Hypothalamus (tissue), 51 donors: ENCODE measurements at places on chromosomes 12 and 14.

GRCh38 chr12:79973801-79974200 lies 38.9 kb upstream of the PPP1R12A start:
- no peak for DNase-seq

GRCh38 chr12:107622001-107622400 lies 63.6 kb upstream of the PWP1 start:
- no peak for DNase-seq

GRCh38 chr14:93114713-93115068 lies 1.0 kb downstream of the ITPK1 start:
- DNase-seq = no peak

GRCh38 chr14:101706509-101707067 lies 54.9 kb upstream of the PPP2R5C start:
- no peak for DNase-seq

DNA sequence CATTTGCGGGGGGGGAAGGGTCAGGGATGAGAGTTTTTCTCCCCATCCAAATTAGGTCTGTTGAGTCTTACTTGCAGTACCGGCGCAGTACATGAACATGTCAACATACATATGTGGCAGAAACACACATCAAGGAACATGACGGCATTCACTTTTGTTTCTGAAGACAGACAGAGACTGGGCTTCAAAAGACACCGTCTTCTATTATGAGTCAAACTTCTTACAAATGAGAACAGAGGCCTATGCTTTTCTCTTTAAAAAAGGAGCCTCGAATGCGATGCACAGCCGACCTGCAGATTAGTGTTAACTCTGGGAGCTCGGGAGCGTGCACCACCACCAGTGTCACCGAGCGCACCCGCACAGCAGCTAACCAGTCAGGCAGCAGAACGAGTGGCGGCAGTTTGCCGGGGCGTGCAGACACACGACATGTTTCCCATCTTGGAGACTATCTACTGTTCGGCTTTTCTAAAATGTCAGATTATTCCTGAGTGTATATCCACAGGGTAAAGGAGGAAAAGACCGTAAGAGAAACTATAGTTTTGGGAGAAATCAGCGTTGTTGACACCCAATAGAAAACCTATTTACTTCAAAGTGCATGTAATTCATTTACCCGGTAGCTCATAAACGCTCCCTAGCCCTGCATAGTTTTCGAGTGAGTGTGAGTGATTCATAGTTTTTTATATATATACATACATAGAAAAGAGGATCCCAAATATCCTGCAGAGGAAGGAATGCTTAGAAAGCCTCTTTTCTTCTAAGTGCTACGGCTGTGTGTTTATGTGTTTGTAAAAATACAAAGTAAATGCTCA lies 33.0 kb downstream of the UBR7 start:
- DNase-seq = no peak

- no peak for DNase-seq
These were observed 295.6 kb downstream of the PCNX1 start for GRCh38 chr14:71202881-71203280.

DNA sequence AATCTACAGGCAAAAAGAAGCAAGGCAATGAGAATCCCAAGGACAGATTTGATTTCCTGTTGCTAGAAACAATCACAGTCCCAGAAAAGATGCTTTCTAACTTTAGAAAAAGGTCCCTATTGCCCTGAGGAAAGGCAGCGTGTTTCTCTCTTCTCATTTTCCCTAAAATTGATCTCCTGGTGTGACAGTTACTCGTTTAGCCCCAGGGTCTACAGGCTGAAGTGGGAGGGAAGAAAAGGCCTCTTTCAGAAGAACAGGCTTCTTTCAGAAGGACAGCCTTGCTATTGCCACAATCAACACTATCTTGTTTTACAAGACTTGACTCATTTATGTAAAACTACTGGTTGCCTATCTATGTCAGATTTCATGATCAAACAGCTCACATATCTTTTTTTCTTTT lies 121.8 kb upstream of the OR4E1 start:
- no peak for DNase-seq

DNA sequence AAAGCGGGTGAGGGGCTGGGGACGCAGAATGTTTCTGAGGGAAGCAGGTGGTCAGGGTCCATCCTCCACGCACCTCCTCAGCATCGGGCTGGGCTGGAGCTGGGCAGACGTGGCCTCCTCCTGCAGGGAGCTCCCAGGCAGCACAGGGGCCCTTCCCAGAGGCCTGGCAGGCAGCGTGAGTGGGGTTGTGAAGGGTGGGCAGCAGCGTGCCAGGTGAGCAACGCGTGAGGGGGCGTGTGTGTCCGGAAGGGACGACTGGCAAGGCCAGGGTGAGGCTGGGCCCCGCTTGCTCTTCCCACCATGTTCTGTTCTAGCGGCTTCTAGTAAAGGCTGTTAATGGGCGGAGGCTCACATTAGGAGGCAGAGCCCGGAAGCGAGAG lies 17.1 kb downstream of the ANKRD9 start:
- no peak for DNase-seq

- no peak for DNase-seq
These were observed 41.7 kb downstream of the BLTP3B start for GRCh38 chr12:100101000-100101399.

DNA sequence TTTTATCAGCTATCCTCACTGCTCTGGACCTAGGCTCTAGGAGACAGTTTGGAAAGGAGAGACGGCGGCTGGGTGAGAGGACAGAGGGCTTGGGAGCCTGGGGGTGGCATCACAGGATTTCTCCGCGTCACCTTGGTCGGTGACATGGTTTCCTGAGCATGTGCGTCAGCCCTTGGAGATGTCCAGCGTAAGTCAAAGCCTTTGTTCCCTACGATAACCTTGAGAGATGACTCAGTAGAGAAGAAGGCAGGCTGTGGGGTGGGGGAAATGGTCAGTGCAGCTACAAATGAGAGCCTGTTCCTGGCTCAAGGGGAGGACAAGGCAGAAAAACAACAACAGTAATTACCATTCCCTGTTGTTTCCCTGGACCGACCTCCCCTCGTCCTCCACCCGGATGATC lies 90.2 kb upstream of the TBX3 start:
- DNase-seq = no peak

DNA sequence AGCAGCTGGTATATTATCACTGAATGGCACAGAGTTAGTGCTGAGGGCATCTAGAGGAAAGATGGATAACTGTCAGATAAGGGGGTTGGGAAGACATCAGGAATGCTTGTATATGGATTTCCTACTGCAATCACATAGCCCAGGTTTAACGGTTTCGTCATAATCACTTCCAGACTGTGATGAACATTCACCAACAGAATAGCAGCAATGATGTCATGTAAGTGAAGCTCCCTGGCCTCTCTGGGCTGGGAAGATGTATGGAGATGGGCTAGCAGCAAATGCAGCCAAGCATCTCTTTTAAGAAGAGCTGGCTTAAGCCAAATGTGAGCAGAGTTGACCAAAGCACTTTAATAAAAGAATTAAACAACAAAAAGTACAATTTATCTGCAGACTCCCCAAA lies 714.6 kb downstream of the GALC start:
- no peak for DNase-seq
